Cardiac muscle cell (in vitro differentiated cells and primary cell): ENCODE measurements at places on chromosomes 12 and 14.

DNA sequence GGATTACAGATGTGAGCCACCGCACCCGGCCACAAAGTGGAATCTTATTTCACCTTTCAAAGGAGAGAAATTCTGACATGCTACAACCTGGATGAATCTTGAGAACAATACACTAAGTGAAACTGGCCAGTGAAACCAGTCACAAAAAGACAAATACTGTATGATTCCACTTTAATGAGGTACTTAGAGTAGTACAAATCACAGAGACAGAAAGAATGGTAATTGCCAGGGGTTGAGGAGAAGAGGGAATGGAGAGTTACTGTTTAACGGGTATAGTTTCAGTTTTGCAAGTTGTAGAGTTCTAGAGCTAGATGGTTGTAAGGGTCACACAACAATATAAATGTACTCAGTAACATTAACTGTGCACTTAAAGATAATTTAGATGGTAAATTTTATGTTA, 33.4 kb downstream of the ADIPOR2 start:
- H3K4me3 ChIP-seq, result no peak overlapping the region
- H3K4me1 ChIP-seq, result no peaks in the 10 kb centered on the region
- no peaks in the 10 kb centered on the region for H3K27me3 ChIP-seq
- no peaks in the 10 kb centered on the region for H3K36me3 ChIP-seq
- DNase-seq, result no peak
- H3K27ac ChIP-seq, result no peak overlapping the region

GRCh38 chr14:54129850-54130640, 173.4 kb upstream of the BMP4 start:
- no peak overlapping the region for H3K4me3 ChIP-seq
- H3K27ac ChIP-seq, result no peak overlapping the region
- H3K36me3 ChIP-seq, result no peaks in the 10 kb centered on the region
- no peaks in the 10 kb centered on the region for H3K27me3 ChIP-seq

GRCh38 chr14:29663281-29663801, 264.3 kb downstream of the PRKD1 start:
- H3K27me3 ChIP-seq, result no peaks in the 10 kb centered on the region
- no peaks in the 10 kb centered on the region for H3K4me1 ChIP-seq
- H3K27ac ChIP-seq, result no peak overlapping the region
- DNase-seq, result no peak
- no peak overlapping the region for H3K4me3 ChIP-seq
- H3K36me3 ChIP-seq, result peaks cover 4% of the 10 kb centered on the region

GRCh38 chr14:35875296-35875695, 49.2 kb downstream of the BRMS1L start:
- no peaks in the 10 kb centered on the region for H3K27me3 ChIP-seq
- no peaks in the 10 kb centered on the region for H3K36me3 ChIP-seq
- no peak overlapping the region for H3K27ac ChIP-seq
- H3K4me3 ChIP-seq, result no peak overlapping the region
- H3K4me1 ChIP-seq, result no peaks in the 10 kb centered on the region
